ENCODE measurements at places on chromosomes 3 and 15. TPM values are rescaled to one million over a fixed set of nuclear protein-coding genes. Genes with fewer than 3 reads are reported as not detected.

- DNase-seq: no peak
These were observed 196.1 kb downstream of the PDCD6IP start for GRCh38 chr3:33994568-33994967.

GRCh38 chr3:173977747-173978146 lies 580.2 kb downstream of the NLGN1 start:
- DNase-seq: no peak

GRCh38 chr3:187737368-187738070 lies 7.7 kb downstream of the BCL6 start:
- peak; percentile 91 for DNase-seq

- no peak for DNase-seq
These were observed 51.5 kb upstream of the CFAP20DC start for GRCh38 chr3:59101231-59101736.

MYRIP gene
- 12.7 TPM for total RNA-seq

- DNase-seq: no peak
These were observed 3.5 kb upstream of the MTFMT start for GRCh38 chr15:65032801-65033537.
